Stimulated activated CD8-positive, alpha-beta memory T cell treated with anti-CD3 and anti-CD28 coated beads, Interleukin-7, amount 100 ng/mL, for 48 hours (primary cell): ENCODE measurements at places on chromosomes 3 and 15.

- DNase-seq: no peak
Observed at GRCh38 chr3:188330138-188330537, 176.2 kb downstream of the LPP start.

DNA sequence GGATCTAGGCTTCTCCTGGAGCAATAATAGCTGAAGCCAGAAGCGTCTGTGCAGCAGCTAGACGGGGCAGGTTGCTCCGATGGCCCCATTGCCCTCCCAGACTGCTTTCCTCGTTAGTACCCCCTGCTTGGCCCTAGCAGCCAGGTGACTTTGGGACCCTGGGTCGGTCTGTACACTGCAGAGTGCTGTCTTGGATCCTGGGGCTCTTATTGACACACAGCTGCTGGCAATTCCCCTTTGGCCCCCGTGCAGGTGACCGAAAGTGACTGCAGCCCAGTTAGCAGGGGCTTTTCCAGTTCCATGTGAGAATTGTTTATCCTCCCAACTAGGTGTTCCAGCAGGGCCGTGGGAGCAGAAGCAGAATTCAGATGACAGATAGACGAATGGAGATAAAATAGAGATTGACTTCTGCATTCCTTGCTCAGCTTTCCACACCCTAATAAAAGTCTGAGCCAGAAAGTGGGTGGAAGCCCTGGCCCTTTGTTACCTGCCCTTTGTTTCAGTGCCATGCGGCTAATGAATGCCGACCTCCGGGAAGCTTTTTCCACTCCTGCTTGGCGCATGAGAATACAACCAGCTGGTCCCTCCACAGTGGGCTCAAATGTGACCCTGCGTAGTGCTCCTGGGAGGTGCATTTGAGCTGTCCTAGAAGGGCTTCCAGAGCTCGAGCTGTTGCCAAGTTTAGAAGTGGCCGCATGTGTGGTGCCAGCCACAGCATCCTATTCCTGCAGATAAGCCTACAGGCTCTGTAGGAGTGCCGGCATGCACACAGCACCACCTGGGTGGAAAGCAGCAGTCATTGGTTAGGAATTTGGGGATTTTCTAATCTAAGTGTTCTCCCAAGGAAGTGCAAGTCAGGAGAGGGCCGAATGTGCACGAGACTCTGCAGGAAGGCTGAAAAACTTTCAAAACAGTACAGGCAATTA, 94.4 kb downstream of the SLCO3A1 start:
- DNase-seq: no peak

- DNase-seq: no peak
Observed at GRCh38 chr3:45168451-45168850, 22.3 kb upstream of the CDCP1 start.

DNA sequence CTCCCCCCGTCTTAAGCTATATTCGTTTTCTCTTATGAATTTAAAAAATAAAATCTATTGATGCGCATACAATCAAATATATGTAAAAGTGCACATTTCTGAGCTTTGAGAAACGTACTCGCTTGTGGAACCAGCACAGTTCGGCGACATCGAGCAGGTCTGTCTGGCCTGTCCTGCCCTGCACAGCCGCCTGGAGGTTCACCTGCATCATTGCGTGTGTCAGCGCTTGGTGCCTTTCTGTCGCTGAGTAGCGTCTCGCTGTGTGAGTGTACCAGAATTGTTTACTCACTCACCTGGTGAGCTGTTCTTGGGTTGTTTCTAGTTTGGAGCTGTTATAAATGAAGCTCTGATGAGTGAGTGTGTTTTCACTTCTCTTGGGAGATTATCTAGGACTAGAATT, 104.0 kb downstream of the VGLL4 start:
- DNase-seq: no peak

- no peak for DNase-seq
Observed at GRCh38 chr3:195907684-195907933, 742 bp downstream of the TNK2 start.

GRCh38 chr3:187519428-187519890, 150.7 kb downstream of the SST start:
- no peak for DNase-seq
